ENCODE measurements at places on chromosomes 1 and 21.
A peak's percentile ranks its signal among the peaks of the same experiment; 100 is the strongest.

DNA sequence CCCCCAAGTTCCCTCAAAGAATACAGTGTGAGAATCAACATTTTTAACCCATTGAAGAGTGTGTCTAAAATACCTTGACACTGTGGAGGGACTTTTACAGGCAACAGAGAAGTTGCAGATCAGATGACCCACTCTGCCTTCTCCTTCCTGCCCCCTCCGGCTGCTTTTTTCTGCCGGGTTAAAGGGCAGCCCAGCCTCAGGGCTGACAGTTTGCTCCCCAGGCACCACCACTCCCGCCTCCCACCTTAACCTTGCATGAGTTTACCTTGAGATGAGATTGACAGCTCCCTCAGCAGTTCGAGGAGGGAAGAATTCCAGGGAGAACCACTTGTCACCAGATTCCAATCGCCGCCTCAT, 3.2 kb downstream of the MTHFR start:
- DNase-seq, result peak; percentile 72

DNA sequence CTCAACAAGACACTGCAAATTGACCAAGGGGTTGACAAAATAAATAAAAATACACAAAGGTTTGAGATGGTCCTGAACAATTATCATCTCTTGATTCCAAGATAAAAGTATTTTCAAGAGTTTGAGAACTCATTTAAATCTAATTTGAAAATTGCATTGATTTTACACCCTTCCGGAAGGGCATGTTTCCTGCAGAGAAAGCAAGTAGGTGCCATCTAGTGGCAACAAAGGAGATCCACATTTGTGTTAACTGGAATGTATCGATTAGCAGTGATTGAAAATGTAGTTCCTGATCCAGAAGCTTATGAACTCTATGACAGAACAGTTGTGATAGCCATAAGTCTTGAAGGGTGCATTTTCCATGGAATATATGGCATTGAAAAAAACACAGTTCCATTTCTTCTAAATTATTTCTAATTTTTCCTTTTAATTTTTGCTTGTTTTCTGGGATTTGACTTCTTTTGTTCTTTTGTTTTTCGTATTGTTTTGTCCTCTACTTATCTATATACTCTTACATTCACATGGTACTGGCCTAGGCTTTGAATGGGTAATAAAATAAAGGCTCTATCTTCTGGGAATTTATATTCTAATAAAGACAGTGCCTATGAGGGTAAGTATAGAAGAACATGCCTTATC, 143.7 kb downstream of the DNM3 start:
- DNase-seq, result peak; percentile 67

DNA sequence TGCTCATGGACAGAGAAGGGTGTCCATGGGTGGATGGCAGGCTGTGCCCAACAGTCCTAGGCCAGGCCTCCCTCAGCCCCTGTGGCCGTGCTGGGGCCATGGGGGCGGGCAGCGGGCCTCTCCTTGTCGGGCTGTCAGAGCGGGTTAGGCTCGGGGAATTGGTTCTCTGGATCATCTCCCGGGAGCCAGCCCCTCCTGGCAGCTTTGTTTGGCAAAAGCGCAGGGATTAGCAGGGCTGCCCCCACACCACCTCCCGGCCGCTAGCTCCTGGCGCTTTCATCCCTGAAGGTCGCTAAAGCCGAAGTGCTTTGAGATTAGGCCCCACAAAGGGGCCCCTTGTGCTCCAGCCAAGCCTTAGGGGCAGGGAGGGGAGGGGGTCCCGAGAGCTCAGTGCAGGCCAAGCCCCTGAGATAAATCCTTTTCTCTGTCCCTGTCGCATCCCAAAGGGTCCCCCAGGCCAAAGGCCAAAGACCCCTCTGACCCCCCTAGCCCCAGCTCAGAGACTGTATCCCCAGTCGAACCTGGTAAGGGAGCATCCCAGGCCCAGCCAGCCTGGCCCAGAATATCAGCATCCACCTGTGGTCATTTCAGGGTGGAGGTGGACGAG, 9.8 kb upstream of the DMBX1 start:
- no peak for DNase-seq

- no peak for DNase-seq
These were observed 532.4 kb downstream of the KIF26B start for GRCh38 chr1:245687152-245687635.

GRCh38 chr1:181345146-181345545, 138.2 kb upstream of the CACNA1E start:
- no peak for DNase-seq
